Hematopoietic multipotent progenitor cell treated with erythropoietin and hydrocortisone succinate and interleukin-3 and kit ligand, for 15 days (in vitro differentiated cells): ENCODE measurements at places on chromosomes 12 and 14.

DNA sequence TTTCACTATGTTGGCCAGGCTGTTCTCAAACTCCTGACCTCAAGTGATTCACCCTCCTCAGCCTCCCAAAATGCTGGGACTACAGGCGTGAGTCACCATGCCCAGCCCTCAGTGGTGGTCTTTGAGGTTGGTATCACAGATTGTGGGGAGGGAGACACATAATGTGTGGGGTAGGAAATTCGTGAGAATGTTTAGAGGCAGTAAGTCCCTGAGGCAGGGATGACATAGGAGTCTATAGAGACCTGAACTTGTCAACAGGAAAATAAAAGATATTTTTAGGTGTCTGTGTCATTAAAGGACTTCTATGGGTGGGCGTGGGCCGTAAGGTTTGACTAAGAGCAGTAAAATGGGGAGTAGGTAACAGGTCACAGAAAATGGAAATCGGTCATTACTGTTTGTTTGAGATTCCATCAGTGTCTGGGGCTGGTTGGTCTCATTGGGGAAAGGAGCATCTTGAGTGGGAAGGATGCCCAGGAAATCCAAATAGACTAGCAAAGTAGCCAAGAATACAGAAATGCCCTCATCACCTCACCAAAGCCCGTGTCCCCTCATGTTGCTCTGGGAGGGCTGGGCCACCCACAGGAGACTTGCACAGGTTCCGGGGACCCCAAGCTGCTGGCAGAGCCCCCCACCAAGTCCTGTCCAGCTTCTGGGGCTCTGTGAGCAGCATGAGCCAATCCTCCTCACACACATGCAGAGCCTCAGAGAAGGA is 63.6 kb upstream of the BCL2L14 start:
- no peak for DNase-seq

- DNase-seq = no peak
Measured at GRCh38 chr14:72942934-72943333, 16.7 kb downstream of the DCAF4 start.

GRCh38 chr12:103783744-103784664 is 57.0 kb downstream of the NT5DC3 start:
- DNase-seq = no peak

DNA sequence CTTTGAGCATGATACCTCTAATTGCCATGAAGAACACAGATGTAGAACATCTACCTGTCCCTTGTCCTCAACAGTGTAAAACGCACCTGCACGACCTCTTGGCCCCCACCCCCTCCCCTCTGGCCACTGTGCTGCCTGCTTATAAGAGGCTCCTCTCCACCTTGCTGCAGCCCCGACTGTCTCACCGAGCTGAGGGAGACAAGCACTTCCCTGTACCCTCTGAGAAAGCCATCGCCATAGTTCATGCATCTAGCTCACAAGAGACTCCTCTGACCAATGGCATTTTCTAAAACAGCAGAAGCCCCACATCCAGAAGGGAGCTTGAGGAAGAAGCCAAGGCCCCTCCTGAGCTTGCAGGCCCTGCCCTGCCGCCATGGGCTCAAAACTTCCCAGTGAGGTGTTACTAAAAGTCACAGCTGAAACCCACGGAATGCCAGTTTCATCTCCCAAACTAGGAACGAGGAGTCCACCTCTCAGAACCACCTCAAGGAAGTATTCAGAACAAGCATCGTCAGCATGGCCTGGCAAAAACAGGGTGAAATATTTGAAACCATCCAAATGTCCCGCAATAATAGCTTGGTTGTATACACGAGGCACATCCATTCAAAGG is 21.5 kb upstream of the ANO2 start:
- no peak for DNase-seq

GRCh38 chr12:49422114-49422513 is 54.9 kb downstream of the SPATS2 start:
- DNase-seq = no peak

DNA sequence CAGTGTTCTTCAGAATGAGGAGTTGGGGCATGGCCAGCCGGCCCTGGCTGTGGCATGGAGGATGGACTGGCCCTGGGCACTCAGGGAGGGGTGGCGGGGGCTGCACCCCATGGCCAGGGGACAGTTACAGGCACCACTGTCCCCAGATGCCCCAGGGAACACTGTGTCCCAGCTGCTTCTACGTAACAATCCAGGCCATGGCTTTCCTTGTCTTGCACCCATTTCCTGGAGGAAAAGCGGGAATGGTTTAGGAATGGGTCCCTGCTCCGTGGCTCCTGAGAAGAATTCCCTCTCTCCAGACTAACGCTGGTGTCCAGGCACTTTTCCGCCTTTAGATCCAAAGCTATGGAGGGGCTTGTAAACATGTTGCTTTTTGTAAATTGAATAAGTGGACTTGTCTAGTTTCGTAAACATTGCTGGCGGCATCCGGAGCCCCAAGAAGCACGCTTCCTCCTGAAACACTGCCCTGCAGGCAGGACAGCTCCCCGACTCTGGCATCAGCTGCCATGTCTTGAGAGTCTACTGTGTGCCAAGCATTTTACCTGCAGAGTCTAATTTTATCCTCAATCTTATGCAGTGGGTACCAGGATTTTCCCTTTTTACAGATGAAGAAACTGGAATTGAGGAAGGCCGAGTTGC is 238.3 kb downstream of the SLC41A2 start:
- no peak for DNase-seq

GRCh38 chr14:65156568-65157366 is 54.5 kb upstream of the MAX start:
- DNase-seq = no peak

- DNase-seq = no peak
Measured at GRCh38 chr14:68784978-68785533, 7.8 kb downstream of the ZFP36L1 start.

GRCh38 chr12:109711596-109712461 is 1.8 kb upstream of the FAM222A start:
- DNase-seq = no peak

DNA sequence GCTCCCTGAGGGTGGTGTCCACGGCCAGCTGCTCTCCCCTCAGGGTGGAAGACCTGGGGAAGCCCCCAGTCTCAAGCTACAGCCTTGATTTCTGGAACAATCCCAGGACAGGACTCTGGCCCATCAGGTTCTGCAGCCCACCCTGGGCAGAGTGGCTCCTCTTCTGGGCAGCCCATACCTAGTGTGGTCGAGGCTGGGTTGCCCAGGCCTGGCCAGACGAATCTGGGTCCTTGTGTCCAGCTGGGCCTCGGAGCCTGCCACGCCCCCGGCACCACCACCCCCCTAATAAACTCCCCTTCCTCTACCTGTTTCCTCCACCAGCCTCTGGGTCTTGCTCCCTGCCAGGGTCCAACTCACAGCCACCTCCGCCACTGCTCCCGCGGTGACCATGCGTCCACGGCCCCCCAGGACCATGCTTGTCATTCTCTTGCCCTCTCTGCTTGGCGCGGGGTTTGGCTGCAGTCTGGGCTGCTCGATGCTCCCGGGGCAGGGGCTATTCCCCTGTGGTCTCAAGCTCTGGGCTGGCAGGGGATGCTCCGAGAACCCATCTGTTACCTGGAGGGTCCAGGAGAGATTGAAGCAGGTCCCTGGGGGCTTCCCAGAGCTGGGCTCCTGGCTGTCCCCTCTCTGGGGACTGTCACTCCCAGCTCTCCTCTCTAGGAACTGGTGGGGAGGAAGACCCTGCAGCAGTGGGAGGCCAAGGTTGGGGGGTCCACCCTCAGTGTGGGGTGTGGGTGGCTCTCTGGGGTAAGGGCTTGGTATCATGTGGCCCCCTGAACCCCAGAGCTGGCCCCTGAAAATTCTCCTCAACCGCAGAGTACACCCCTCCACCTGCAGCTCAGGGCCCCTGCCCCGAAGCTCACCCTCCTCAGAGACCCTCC is 8.7 kb upstream of the GPR132 start:
- no peak for DNase-seq

DNA sequence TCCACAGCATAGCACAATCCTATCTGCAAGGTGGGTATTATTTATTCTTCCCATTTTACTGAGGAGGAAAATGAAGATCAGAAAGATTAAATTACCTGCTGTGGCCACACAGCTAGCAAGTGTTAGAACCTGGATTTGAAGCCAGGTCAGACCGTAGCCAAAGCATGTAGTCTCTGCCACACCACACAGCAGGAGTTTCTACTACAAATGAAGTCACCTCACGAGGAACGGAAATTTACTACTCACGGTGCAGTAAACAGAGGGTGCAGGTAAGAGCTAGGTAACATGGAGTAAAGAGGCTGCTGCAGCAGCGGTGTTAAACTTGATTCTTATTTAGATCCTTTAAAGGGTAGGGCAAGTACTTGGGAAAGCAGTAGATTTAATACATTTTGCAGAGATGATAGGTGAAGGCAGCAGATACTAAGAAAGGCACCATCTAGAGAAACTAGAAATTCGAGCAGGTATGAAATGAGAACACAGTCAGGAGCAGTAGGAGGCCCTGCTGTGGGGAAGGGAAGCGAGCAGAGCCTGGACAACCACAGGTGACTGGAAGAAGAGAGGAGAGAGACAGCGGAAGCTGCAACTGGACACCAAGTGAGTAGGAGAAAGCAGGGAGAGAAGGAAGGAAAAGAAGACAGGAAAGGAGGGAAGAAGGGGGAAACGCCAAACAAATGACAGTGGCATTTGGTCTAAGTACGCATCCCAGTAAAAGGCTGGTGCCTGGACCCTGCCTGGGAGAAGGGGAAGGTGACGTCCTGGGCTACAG is 21.5 kb downstream of the SPTB start:
- no peak for DNase-seq

DNA sequence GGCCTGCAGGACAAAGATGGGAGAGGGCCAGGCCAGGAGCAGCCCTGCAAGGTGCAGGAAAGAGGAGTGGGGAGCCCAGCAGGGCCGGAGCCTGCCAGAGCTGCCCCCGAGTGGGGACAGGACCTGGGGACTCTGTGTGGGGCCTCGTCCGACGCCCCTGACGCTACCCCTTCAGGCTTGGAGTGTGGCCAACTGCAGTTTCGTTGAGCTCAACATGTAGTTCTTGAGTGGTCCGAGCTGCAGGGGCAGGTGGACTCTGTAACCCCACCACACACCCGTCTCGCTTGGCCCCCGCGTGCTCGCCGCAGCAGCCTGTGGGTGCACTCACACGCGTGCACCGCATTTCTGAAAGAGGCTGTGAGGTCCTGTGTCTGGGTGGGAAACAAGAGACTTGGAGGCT is 2.0 kb downstream of the ASPG start:
- DNase-seq = no peak

GRCh38 chr12:110916295-110916875 is 4.0 kb downstream of the MYL2 start:
- no peak for DNase-seq
